ENCODE measurements at places on chromosomes 3 and 15.

DNA sequence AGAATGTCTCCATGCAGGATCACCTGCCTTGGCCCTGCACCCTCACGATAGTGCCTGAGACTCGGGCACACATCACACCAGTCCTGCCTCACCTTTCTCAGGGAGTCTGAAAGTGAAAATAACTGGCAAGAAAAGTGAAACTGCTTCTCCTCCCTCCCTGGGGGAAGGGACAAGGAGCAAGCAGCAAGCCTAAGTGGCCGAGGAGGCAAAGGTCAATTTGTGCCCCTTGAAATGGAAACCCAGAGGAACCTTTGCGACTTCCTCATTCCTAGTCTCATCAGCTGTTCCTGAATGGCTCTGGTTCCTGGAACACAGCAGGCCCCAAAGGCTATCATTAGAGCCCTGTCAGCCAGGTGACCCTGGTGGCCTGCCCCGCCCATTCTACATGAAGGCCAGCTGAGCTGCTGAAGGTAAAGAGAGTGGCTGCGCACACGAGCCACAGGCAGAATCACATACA, 28.0 kb upstream of the SLCO2A1 start:
- no peak for DNase-seq

DNA sequence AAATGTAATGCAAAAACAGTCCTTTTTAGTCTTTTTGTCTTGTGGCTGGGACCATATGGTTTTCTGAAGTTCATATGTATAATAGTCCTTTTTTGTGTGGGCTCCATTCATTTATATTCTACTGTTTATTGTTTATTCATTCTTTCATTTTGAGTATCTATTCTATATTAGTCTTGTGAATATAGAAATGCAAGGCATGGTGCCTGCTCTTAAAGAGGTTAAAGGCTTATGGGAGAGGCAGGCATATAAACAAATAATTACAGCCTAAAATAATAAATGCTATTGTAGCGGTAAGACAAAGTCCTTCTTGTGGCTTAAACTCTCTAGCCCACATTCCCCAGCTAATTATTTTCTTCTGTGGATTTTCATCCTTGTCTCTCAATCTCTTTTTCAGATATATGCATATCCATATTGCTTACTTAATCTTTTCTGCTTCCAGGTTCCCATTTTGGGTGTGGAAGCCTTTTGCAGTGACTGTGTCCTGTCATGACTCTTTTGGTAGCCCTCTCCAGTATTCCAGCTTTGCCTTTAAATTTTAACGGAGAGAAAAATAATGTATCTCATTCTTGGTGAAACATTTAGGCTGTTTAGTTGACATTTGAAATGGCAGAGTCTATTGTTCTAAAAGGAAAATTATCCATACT, 101.6 kb downstream of the PPM1L start:
- DNase-seq = no peak

GRCh38 chr3:136728918-136729317, 23.3 kb downstream of the STAG1 start:
- no peak for DNase-seq

GRCh38 chr3:142586803-142587406, 8.4 kb upstream of the ATR start:
- DNase-seq = peak; percentile 84

GRCh38 chr3:131357275-131357674, 24.3 kb upstream of the NUDT16 start:
- no peak for DNase-seq

DNA sequence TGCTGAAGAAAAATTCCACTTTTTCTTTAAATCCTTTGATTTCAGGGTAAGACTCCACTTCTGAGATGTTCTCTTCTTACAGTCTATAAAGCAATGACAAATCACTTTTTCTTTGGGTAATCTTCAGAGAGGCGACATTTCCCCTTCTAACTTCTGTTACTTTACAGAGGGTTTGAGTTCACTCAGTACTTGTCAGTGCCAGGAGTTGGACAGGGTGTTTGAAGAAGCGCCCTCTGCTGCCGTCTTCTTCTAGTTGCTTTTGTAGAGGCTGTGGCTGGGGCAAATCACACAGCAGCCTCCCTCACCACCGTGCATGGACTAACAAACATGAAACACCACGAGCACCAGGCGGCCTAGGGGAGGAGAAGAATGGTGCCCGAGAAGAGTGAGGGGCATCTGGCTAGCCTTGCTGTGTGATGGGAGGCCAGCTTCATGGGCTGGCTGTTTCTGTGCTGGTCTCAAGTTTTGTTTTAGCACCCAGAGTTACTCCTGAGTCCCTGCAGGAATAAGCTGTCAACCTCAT, at the start of gene CD80:
Gene CD80, minus strand, starts transcription at position 174 of the 523 bp plus-strand sequence. CDS start 1,886 bp downstream, outside the sequence.
- DNase-seq = peak; percentile 79

- no peak for DNase-seq
Measured at GRCh38 chr3:49121132-49121736, 611 bp upstream of the USP19 start.

- DNase-seq = no peak
Measured at GRCh38 chr3:126464093-126464492, 11.6 kb downstream of the ZXDC start.

- DNase-seq = no peak
Measured at GRCh38 chr3:26084629-26085028, 294.7 kb downstream of the OXSM start.

DNA sequence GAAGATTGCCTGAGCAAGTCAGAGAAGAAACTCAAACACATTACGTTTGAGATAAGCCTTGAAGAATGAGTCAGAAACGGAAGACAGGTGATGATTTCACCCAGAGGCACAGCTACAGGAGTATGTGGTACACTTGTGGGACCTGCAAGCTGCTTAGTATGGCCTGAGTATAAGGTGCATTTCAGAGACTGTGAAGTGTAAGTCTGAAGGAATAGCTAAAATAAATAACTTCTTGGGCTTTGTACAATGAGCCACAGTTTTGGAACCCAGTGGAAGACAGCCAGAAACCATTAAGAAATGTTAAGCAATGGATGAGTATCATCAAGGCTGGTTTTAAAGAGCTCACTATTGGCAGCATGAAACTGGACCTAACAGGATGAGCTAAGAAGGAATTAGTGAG, 826.2 kb downstream of the ROBO1 start:
- peak; percentile 21 for DNase-seq

DNA sequence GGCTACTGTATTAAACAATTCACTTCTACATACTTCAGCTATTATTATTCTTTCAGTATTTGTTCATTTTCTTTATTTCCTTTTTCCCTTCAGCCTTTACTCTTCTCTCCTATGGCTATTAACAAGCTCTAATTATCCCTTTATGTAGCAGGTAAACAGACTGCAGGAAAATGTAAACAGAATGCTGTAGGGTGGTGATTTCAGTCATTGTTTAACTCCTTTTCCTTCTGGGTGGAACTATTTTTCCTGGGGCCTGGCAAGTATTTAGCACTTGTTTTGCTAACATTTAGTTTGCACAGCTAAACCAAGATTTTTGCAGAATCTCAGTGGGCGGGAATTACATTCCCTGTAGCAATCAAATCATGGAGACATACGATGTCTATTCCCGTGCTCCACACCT, 14.4 kb downstream of the RARB start:
- DNase-seq = no peak

GRCh38 chr3:53224536-53224935, 31.3 kb downstream of the TKT start:
- no peak for DNase-seq

DNA sequence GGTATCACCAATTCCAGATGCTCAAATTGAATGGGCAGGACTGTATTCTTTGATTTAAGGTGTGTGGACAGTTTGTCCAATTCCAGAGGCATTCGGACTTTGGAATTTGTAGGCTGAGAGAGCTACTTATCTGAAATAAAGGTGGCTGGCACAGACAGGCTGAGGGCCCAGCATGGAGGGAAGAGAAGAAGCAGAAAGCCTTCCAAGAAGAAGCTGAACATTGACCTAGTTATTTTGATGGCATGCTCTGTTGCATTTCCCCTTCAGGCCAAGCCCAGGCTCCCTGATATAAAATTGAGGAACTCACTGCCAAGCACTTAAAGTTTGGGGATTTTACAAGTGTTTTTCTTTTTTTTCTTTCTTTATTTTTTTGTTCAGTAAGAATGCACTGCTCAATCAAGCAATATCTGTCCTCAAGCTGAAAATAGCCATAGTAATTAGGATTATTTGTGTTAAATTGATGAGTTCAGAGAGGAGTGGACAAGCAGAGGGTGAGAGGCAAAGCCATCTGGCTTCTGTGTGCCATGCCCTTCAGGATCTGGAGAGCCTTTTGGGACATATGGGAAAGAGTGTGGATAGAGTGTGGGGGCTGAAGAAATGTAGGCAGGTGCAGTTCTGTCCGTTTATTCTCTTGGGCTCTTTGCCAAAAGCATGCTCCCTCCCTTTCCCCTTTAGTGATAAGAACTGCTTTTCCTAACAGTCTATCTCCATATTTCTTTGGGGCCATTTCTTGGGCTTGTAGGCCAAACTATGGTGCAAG, 148.9 kb downstream of the OXSM start:
- DNase-seq = no peak

- no peak for DNase-seq
Measured at GRCh38 chr3:46298871-46299607, 54.9 kb upstream of the CCR2 start.

- DNase-seq = peak; percentile 92
Measured at GRCh38 chr15:65077981-65078352, 1.4 kb downstream of the KBTBD13 start.

GRCh38 chr3:194750491-194750828, 64.8 kb downstream of the FAM43A start:
- DNase-seq = no peak

- DNase-seq = no peak
Measured at GRCh38 chr3:130470126-130470525, 46.9 kb upstream of the COL6A6 start.

- DNase-seq = no peak
Measured at GRCh38 chr3:130379274-130379673, 33.8 kb downstream of the COL6A5 start.

Measured in A549 (cell line).